CD4-positive, alpha-beta T cell treated with Interleukin-15 for 4 hours (primary cell): ENCODE measurements at places on chromosomes 2 and 18.

- no peak for DNase-seq
Measured at GRCh38 chr18:3722649-3723433, 272.9 kb downstream of the TGIF1 start.

DNA sequence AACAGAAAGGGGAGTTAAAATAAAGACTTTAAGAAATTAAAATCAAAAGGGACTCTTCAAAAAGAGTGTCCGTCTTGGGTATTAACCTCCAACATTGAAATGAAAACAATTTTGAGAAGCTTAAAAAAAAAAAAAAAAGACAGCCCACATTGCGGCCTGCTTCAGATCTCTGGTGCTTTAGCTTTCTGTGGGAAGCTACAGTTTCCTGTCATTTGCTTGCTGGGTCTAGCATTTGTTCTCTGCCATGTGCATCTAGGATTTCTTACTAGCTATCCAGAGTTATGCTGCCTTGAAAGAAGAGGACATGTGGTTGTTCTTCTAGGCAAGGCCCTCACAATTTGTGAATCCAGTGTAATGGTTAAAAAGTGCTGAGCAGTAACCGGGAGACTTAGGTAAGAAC, 375.3 kb downstream of the SLC4A3 start:
- DNase-seq: no peak

- no peak for DNase-seq
Measured at GRCh38 chr2:11342551-11343367, 1.7 kb downstream of the ROCK2 start.

GRCh38 chr2:28274911-28275685, 117.6 kb upstream of the FOSL2 start:
- no peak for DNase-seq

GRCh38 chr2:178072383-178073301, at the start of gene PDE11A:
TSS of gene PDE11A (minus strand) at chr2:178072777. CDS start at chr2:178072437, 340 bp downstream.
- no peak for DNase-seq

GRCh38 chr2:75342504-75343175, 143.3 kb upstream of the TACR1 start:
- no peak for DNase-seq
